ENCODE measurements at places on chromosomes 3 and 15.

GRCh38 chr3:4030624-4031023 lies 231.4 kb downstream of the LRRN1 start:
- no peak for DNase-seq

GRCh38 chr3:188792793-188793192 lies 379.0 kb upstream of the TPRG1 start:
- DNase-seq, result peak; percentile 61

GRCh38 chr15:39589815-39590644 lies 9.2 kb downstream of the THBS1 start:
- DNase-seq, result no peak

GRCh38 chr3:130609166-130609979 lies 92.4 kb downstream of the COL6A6 start:
- DNase-seq, result no peak

DNA sequence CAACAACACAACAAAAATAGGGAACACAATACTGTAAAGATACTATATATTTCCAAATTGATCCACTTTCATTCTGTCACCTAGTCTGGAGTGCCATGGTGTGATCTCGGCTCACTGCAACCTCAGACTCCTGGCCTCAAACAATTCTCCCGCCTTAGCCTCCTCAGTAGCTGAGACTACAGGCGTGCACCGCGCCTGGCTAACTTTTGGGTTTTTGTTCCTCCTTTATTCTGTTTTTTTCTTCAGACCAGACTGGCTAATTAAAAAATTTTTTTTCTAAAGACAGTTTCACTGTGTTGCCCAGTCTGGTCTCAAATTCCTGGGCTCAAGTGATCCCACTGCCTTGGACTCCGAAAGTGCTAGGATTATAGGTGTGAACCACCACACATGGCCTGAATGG lies 5.3 kb downstream of the BCL2L10 start:
- no peak for DNase-seq

- no peak for DNase-seq
These were observed 81.1 kb upstream of the NEO1 start for GRCh38 chr15:72970933-72971760.

DNA sequence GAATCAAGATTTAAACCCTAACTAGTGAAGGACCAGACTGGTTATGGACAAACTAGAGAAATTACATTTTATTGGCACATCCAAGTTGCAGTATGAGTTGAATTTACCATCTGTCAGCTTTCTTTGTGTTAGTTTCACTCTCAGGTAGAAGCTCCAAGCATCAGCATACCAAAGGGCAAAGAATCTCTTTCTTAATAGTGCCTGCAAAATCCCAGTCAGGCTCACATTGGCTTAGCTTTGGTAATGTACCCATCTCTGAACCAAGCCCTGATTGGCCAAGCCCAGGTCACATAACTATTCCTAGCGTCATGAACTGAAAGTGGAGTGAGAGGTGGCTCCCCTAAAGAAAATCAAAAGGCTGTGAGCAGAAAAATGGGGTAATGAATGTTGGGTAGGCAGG lies 66.9 kb downstream of the CCNL1 start:
- DNase-seq, result no peak

DNA sequence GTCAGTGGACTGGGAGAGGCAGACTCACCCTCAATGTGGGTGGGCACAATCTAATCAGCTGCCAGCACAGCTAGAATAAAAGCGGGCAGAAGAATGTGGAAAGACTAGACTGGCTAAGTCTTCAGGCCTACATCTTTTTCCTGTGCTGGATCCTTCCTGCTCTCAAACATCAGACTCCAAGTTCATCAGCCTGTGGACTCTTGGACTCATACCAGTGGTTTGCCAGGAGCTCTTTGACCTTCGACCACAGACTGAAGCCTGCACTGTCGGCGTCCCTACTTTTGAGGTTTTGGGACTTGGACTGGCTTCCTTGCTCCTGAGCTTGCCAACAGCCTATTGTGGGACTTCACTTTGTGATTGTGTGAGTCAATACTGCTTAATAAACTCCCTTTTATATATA lies 68.0 kb downstream of the CNTN3 start:
- DNase-seq, result no peak

DNA sequence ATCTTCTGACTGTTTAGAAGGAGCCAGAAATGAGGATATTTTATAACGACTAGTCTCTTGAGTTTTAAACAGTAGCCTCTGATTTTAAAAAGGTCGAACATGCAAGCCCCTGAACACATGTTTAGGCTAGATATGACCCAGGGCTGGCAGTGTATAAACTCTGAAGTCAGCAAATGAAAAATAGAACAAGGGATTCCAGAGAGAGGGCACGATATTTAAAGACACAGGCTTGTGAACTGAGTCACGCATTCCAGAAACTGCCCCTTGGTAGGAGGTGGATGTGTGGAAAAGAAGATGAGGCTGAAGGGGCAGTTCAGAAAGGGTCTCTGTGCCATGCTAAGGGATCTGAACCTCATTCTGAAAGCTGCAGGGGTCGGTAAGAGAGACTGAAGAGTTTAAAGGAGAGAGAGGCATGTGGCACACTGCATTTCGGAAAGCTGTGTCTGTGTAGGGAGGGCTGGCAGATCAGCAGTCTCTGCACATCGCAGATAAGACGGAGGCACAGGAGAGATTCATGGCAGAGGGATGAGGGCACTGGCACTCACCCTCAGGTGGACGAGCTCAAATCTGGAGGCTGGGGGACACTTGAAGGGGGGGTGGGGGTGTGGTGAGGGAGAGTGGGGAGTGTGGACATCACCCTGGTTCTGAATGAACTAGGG lies 22.1 kb downstream of the ST8SIA2 start:
- no peak for DNase-seq

GRCh38 chr3:23112491-23112890 lies 90.6 kb upstream of the UBE2E2 start:
- DNase-seq, result no peak

DNA sequence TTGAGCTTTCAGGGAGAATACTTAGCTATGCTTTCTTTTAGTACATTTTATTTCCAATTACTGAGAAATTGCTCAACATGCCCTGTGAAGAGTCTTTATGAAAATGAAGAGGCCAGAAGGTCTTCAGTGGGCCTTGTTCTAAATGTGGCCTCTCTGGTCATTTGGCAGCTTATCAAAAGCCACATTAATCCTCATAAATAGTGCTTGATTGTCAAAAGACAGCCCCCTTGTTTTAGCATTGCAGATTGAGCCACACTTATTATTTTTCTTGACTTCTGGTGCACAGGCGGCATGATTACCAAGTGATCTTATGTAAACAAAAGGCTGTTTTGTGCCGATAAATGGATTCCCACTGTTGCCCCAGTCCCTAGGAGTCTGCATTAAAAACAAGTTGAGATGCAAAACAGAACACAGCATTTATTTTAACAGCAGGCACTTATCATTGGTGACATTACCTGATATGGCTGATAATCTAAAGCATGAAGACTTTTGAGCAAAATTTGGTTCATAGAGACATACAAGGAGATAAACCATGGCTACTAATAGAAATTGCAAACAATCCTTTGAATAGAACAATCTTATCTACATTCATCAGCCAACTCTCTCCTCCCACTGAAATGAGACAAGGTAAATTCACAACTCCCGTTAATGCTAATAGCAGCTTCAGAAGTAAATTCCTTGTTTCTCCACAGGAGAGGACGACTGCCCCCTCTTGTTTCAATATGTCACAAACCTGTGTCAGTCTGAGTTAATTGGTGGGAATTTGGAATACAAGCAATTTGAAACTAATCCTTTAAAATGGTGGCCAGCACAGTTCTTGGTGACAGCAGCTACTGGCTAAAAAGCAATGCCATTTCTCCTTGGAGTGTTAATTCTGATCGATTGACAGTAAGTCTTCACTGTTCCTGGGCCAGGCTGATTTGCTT lies 194.3 kb downstream of the NSUN3 start:
- DNase-seq, result no peak

- no peak for DNase-seq
These were observed 269.4 kb downstream of the GBE1 start for GRCh38 chr3:81492040-81492439.

- DNase-seq, result no peak
These were observed 295.7 kb upstream of the WNT5A start for GRCh38 chr3:55782807-55783206.

DNA sequence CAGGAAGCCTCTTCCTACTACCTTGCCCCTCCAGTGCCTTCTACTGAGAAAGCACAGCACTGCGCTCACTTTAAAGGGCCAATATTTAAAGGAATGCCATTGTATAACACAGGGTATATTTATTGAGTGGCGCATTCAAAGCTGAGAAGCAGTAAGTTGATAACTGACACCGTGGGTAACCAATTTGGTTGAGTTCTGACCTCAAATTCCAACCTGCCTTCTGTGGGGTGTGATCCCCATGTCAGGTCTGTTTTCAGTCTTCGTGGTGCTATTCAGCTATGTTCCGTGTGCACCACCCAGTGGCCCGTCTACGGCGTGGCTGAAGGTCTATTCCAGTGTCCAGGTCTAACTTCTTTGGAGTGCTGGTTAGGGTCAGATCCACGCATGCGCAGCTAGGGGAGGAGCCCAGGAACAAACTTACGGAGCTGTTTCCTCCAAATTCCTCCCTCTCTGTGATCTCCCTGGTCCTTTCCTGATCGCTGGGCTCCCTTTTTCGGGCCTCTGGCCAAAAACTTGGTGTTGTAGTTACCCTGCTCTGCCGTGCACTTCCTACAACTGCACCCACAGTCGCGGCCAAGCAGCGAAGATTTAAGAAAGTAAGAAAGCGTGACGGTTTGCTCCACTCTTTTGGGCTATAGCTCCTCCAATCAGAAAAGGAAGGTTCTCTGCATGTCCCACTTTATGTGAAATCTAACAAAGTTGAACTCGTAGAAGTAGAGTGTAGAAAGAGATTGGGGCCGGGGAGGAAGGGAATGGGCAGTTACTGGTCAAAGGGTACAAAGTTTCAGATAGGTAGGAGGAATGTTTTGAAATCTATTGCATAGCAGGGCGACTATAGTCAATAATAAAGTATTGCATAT lies 7.7 kb downstream of the LRRC2 start:
- DNase-seq, result peak; percentile 81

GRCh38 chr15:26096581-26096980 lies 233.5 kb upstream of the ATP10A start:
- no peak for DNase-seq

DNA sequence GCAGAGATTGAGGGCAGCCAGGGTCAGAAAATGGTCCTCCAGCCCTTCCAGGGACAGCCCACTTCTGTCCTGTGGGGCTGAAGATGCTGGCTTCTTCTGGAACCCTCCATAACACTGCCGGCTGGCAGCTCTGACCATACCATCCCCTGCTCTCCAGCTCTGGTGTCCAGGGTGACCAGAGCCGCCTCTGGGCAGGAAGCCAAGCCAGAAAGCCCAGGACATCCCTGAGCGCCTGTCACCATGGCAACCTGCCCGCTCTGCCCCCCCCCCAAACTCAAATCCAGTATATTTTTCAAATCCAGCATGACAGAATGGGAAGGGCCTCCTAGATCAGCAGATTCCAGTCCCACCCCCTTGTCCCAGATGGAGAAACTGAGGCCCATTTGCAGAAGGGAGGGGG lies 420 bp upstream of the TMIE start:
- DNase-seq, result no peak

DNA sequence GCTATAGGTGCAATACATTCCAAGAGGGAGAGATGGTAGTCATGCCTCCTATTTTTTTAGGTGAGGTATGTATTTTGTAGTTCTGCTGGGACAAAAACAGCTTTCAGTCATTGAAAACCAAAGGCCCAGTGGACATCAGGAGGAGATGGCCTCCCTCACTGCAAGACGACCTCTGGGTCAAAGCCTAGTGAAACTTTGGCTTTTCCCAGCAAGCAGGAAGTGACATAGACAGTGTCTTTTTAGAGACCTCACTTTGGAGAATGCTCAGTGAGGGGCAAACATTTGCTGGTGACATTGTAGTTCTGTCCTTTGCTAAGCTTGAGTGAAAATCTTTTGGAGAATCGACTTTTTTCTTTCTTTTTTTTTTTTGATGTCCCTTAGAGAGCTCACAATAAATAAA lies 27.3 kb downstream of the LIPC start:
- no peak for DNase-seq

DNA sequence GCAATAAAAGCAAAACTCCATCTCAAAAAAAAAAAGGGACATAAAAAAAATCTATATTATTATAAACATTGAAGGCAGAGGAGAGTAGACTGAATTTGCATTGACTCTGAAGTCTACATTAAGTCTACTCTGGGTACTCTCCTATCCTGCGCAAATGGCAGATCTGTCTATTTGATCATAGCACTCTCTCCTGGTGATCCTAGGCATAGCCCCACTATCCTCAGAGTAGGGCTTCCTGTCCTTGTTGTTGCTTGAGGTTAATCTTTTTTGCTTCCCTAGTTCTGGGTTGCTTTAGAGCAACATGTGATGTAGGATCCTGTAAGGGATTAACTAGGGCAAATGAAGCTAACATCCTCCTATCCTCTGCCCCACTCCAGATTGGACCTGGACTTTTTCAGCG lies 82.1 kb upstream of the LRRFIP2 start:
- no peak for DNase-seq

GRCh38 chr3:49668414-49668797 lies 5.7 kb upstream of the APEH start:
- DNase-seq, result no peak

GRCh38 chr15:73602992-73603391 lies 30.2 kb downstream of the NPTN start:
- no peak for DNase-seq

- no peak for DNase-seq
These were observed 22.7 kb upstream of the KNG1 start for GRCh38 chr3:186694288-186695032.

GRCh38 chr15:31993062-31993461 lies 37.3 kb upstream of the CHRNA7 start:
- no peak for DNase-seq

DNA sequence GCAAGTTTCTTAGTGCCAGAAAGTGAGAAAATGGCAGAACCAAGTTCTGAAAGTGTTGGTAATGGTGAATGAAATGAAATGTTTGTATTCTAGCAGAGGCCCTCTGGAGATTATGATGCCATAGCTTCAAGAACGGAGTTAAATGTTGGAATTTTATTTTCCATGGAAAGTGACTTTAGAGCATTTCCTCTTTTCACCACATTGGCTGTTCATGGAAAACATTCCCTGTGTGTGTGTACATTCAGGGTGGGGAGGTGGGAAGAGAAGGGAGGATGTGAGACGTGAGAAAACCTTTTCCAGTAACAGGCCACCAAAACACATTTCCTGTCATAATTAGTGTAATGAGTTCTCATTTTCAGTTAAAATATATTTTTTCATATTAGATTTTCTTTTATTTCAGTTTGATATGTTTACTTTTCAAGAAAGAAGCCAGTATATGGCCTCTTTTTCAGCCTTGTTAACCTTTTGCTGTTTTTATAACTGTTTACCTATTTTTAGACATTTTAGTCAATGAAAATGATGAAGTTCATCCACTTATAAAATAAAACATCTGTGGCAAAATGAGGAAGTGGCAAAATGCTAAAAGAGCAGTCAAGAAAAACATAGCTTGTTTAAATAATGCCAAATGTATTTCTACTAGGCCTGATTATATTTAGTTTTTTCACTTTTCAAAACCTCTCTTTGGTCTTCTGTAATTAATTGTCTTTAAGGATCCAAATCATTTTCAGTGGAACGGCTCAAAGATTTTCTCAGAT lies 21.6 kb downstream of the SAMMSON start:
- DNase-seq, result no peak

GRCh38 chr3:105399611-105400010 lies 32.9 kb downstream of the ALCAM start:
- DNase-seq, result no peak
